ENCODE measurements at places on chromosomes 5 and 9.
A peak's percentile ranks its signal among the peaks of the same experiment; 100 is the strongest.

DNA sequence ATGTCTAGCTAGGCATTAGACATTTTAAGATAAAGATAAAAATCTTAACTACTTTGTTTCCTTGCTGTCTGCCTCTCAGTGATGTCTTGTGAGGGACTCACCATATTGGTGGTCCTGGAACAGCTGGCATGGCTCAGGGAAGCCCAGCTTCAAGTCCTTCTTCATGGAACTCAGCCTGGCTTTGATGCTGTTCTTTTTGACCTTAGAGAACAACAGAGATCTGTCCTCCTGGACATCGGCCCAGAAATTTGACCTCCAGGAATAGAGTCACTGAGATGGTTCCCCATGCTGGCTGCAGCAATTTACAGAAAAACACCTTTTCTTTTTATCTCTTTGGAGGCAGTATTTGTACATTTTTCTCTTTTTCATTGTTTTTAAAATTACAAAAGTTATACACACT is 235.5 kb upstream of the WWC1 start:
- DNase-seq: no peak

- DNase-seq: no peak
Observed at GRCh38 chr5:173735691-173736090, 119.2 kb upstream of the BOD1 start.

- DNase-seq: peak; percentile 55
Observed at GRCh38 chr5:132444061-132444460, 46.5 kb downstream of the IRF1 start.

GRCh38 chr9:91307279-91307678 is 54.4 kb downstream of the AUH start:
- DNase-seq: no peak

DNA sequence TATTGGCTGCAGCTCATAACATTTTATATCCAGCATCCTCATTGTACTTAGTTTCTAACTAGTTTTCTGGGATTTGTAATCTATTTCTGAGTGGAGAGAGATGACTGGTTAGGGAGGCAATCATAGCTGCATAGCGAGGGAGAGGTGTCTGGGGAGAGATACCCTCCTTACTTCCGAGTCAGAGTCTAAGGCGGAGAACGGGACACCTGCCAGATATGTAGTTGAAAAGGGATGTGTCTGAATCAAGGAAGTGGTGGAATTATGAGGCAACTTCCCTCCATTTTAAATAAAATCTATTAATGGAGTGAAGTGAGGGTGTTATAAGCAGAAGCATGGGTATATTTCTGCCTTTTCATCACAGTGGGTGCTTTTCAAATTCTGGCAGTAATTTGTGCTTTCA is 126.5 kb downstream of the MAST4 start:
- no peak for DNase-seq

DNA sequence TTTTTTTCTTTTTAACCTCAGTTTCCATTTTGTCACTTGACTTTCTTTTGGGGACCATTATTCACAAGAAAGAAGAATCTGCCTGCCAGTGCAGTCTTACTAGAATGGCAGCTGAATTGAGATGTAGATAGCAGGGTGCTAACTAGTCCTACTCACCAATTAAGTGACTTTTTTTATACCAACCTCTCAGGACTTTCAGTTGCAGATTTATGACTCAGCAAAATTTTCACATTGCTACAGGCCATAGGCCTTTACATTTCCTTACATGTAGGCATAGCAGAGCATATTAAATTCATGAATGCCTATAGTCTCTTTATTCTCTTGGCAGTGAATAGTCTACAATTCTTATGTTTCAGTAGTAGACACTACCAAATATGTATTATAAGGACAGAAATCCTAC is 54.0 kb upstream of the FKTN start:
- DNase-seq: no peak

DNA sequence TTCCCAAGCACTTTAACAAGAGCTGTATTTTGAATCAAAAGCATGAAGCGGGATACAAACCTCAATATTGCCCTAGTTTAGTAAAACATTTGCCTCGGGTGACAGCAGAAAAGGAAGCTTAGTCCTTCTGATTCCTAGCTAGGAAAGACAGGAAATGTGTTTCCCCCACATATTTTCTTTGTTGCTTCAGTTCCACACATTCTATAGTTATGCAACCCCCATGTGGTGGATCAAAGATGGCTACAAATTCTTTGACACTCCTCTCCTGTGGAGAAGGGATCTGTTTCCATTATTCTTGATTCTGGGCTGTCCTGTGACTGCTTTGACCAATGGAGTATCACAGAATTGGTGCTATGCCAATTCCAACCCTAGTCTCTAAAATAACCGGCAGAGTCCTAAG is 89.1 kb upstream of the SLC30A5 start:
- DNase-seq: no peak

- no peak for DNase-seq
Observed at GRCh38 chr5:98929710-98930298, 997 bp upstream of the CHD1 start.

DNA sequence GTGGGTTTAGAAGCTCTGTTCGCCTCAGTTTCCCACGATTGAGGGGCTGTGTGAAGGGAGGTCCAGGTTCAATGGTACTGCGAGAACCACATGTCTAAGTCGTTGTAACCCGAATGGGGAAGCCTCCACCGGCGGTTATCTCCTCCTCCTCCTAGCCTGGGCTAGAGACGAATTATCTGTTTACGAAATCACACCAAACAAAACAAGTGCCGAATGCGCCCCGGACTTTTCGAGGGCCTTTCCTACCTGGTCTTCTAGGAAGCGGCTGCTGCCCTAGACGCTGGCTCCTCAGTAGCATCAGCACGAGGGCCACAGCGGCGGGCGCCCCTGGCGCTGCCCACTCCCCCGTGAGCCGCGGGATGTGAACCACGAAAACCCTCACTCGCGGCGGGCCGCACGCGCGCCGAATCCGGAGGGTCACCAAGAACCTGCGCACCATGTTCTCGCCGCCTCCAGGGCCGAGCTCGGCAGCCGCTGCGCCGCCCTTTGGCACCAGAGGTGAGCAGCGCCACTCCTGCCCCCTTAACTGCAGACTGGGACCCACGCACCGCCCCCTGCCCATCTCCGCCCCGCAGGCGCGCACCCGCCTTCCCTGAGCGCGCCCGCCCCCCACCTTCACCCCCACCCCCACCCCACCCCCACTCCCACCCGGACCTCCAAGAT is at the start of gene CDKN2A:
CDKN2A (minus strand) TSS at position 500 of the 663 bp plus-strand sequence.
- DNase-seq: peak; percentile 85

DNA sequence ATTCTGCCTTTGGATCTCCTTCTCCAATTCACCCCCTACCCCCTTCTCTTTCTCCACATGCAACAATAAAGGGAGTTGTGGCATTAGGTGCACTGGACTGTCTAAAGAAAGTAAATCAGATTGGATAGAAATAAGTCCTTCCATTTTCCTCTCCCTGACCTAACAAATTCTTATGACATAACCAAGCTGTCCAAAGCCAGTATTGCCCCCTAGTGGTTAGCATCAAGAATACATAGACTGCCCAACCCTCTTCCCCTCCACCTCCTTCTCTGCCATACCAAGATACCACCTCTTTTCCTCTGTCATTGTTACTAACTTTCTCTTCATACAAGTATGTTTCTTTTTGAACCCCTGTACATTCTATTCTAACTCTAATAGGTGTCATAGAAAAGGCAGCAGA is 45.7 kb downstream of the PPARGC1B start:
- no peak for DNase-seq

DNA sequence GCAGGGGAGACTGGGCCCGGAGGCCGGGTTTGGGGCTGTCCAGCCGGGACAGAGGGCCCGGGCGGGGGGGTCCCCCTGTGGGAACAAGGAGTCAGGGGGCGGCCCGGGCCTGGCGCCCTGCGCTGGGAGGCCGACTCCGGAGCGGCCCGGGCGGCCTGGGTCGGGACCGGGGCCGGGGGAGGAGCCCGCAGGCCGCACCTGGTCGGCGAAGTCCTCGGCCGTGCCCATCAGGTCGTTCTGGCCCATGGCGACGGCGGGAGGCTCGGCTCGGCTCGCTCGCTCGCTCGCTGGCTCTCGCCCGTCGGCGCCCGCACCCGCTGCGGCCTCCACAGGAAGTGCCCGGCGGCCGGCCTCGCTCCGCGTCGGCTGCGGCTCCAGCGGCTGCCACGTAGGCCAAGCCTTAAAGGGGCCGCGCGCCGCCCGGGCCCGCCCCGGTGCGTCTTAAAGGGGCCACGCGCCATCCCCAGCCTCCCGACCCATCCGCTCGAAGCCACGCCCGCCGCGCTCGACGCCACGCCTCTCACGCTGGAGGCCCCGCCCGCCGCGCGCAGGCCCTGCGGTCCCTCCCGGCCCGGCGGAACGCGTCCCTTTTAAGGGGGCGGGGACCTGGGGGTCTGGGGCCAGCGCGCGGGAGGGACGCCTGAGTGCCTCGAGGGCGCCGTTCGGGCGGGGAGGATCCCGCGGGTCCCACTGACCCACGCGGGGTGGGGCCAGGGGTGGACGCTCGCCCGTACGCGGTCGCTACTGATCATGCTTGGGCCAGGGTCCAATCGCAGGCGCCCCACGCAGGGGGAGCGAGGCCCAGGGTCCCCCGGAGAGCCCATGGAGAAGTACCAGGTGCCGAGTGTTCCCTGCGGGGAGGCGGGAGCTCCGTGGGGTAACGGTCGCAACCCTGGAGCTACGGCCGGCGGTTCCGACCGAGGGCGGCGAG is at the start of the genes STKLD1 and SURF4:
STKLD1 (plus strand) TSS at position 643 of the 931 bp plus-strand sequence; CDS start at position 751, 108 bp downstream.
SURF4 (minus strand) TSS at position 337 of the 931 bp plus-strand sequence; CDS start at position 246, 91 bp downstream.
- peak; percentile 98 for DNase-seq

DNA sequence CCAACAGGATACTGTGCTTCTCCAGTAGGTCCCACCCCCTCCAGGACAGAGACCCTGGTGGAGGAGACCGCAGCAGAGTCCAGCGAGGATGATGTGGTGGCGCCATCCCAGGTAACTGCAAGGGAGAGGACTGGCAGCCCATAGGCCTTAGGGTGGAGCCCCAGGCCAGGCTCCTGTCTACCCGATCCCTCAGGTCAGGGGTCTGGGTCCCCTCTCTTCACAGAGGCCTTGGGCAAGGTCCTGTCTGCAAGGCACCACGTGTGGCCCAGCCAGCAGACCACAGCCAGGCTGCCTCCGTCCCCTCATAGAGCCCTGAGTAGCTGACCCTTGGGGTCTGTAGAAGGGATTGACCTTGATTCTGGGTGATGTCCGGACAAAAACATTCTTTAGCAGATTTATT is 20.0 kb downstream of the CD74 start:
- DNase-seq: no peak

DNA sequence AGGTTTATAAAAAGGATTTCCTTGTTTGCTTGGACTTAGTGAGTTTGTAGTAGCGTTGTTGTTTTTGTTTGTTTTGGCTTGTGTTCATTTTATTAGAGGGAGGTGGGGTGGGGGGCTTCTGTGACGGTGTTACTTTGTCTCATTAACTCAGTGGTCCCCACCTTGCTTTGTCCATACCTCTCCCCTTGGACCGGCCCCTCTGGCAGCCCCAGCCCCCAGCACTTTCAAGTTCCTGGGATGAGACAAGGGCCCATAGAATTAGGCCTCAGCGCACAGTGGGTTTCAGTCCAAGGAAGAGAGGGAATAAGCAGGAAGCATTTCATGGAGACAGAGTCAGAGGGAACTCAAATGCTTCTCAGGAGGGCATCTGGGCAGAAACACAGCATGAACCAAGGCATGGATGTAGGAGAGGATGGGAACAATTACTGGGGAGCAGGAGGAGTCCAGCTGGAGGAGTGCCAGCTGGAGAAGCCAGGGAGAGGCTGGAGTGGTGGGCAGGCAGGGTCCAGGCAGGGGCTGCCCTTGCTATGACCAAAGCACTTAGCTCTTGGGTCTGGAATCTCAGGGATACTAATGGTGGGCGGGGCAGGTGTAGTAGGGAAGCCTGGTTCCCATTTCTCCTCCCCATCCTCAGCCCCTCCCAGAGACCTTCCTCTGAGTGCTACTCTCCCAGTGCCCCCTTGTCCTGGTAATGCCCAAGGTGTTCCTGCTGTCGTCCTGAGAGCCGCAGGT is 23.5 kb upstream of the ENHO start:
- peak; percentile 10 for DNase-seq

- no peak for DNase-seq
Observed at GRCh38 chr5:98957307-98957706, 28.5 kb upstream of the CHD1 start.

DNA sequence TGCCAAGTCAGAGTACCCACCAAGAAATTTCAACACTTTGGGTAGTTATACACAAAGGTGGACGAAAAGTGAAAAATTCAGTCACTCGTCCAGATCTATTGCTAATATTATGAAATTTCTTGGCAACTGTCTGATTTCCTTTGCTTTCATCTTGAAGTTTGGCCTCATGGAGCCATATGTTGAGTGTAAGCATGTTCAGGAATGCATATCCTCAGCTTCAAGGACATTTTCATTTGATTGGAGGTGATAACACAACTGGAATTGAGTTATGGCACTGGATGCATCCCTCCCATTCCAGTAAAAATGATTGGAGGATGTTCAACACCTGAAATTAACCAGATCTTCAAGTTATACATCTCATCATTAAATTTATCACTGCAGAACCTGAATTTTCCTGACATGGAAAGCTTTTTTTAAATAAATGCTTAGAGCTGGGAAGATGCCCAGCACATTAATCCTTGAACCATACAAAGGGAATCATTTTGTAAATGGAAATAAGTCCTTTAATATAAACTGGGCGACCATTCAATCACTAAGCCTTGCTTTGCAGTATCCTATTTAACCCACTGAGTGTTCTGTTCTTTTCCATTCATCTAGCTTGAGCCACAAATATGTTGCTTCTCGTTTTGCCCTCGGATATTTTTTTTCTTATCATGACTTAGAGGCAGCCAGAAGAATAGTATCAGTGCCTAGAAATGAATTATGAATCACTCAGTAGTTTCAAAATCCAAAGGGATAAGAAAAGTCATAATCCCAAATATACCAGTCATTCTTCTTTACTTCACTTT is 273.7 kb upstream of the PIK3R1 start:
- no peak for DNase-seq

DNA sequence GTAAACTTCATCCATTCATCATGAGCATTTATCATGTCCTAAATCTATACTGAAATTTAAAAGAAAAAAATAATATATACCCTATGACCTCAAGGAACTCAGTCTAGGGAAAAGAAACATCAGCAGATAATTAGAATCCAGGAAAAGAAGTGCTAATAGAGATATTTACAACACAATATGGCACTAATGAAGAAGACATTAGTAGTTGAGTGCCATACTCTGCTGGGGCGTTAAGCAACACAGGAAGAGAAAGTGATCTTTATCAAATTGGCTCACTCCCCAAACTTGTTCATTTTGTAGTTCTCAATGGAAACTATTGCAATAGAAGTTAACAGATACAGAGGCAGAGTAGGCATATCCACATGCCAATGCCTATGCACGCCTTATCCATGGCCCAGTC is 27.5 kb downstream of the GABRA6 start:
- DNase-seq: no peak

DNA sequence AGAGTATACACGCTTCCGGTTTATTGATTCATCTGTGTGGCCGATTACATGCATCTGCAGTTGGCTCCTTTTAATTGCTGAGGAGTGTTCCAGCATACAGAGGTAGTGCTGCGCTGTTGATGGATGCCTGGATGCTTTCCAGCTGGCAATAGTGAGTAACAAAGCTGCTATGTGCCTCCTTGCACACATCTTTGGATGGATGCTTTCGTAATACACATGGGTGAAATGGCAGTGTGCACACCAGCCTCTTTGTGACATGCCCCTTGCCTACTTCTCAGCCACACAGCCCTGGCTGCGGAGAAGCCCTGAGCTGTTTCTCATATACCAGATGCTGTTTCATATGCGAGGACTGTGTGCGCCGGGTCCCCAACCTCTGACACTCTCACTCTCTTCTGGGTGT is 151.0 kb downstream of the GADD45G start:
- no peak for DNase-seq
